NCI-H1436 (cell line): ENCODE measurements at places on chromosomes 16 and 17.

GRCh38 chr17:31062346-31062745 is 32.4 kb upstream of the NF1 start:
- DNase-seq, result no peak

GRCh38 chr17:58364270-58364942 is 12.4 kb upstream of the SUPT4H1 start:
- DNase-seq, result no peak

GRCh38 chr17:28716740-28717577 is 709 bp downstream of the RAB34 start:
- no peak for DNase-seq

DNA sequence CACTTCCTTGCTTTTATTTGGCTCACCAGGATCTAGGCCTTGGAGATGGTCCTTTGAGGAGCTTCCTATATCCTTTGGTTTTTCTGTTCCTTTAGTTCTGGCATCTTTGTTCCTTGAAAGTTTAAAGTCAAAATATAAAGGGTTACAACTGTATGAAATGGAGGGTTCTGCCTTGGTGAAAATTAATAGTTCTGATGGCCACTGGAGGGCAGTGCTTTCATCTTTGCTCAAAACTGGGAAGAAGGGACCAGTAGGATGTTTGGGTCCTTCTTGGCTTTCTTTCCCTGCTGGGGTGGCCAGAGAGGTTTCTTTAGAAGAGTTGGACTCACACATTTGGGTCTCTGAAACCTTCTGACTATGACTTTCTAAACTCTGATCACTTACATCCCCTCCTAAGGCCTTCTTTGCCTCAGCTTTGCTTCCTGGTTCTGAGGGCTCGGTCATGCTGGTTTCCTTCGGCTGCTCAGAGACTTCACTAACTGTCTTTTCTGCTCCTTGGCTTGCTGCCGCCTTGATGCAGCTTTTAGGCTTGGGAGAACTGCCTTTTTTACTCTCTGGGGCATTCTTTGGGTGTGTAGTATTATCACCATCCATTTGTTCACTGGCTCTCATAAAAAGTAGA is 10.9 kb upstream of the ITGA2B start:
- DNase-seq, result no peak

GRCh38 chr16:57264381-57264780 is 19.3 kb downstream of the ARL2BP start:
- DNase-seq, result no peak

- no peak for DNase-seq
These were observed 147.7 kb downstream of the SKAP1 start for GRCh38 chr17:48282303-48282702.

DNA sequence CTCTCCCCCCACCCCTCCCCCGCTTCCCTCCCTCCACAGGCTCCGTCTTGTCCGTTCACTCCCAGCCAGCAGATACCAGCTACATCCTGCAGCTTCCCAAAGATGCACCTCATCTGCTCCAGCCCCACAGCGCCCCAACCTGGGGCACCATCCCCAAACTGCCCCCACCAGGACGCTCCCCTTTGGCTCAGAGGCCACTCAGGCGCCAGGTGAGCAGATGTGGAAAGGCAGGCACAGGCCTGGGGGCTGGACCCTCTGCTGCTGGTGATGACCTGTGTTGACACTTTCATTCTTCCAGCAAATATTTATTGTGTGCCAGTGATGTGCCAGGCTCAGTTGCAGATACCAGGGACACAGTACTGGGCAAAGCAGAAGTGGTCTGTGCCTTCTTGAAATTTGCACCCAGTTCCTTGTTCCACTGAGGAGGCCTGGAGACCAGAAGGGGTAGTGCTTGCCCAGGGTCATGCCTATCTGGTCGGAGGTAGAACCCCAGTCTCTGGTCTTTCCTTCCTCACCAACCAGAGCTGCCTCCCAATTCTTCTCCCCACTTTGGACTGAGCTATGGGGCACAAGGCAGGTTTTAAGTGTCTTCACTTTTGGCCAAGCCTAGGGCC is 10.3 kb upstream of the ABCC3 start:
- DNase-seq, result no peak

DNA sequence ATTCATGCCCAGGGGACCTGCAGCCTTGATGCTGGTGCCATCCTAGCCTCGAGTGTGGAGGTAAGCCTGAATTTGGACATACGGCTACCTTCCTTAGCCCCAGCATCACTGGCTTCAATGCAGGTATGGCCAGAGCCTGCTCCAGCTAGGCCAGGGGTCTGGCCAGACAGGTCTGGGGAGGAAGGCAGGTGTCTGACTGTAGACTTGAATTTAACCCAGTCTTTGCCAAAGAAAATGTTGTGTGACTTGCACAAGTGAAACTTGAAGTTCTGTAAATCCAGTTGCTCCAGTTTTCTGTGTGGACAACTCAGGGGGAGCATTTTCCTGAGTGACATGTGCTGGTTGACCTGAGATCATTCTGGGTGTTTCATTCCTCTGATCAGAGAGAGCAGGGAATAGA is 32.8 kb downstream of the TMEM238L start:
- DNase-seq, result no peak

- DNase-seq, result no peak
These were observed 6.8 kb downstream of the CRISPLD2 start for GRCh38 chr16:84826558-84826941.

- DNase-seq, result no peak
These were observed 96.4 kb upstream of the SOX9 start for GRCh38 chr17:72024457-72024856.

GRCh38 chr17:77408284-77408683 is 267.5 kb downstream of the SEC14L1 start:
- no peak for DNase-seq
